Stomach (tissue), 19 donors: ENCODE measurements at places on chromosomes 3 and 15.

DNA sequence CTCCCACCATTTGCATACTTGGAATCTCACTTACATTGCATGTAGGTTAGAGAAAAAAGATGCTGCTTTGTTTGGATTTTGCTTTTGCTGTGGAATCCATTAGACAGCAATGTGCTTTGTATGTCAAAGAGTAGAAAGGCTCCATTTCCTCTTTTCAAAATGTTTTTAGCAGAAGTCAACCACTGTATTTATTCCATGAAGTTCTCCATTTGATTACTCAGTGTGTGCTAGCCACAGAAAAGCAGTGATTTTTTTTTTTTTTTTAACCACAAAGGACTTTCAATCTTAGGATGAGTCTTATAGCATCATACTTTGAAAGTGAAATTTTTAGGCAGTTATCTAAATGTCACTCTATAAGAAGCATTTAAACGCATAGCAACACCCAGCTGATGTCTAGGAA lies 285.0 kb upstream of the ADAMTS9 start:
- H3K4me3 ChIP-seq: no peak overlapping the region
- no peaks in the 10 kb centered on the region for H3K27me3 ChIP-seq
- no peak for DNase-seq
- no peaks in the 10 kb centered on the region for H3K4me1 ChIP-seq
- H3K36me3 ChIP-seq: no peaks in the 10 kb centered on the region

DNA sequence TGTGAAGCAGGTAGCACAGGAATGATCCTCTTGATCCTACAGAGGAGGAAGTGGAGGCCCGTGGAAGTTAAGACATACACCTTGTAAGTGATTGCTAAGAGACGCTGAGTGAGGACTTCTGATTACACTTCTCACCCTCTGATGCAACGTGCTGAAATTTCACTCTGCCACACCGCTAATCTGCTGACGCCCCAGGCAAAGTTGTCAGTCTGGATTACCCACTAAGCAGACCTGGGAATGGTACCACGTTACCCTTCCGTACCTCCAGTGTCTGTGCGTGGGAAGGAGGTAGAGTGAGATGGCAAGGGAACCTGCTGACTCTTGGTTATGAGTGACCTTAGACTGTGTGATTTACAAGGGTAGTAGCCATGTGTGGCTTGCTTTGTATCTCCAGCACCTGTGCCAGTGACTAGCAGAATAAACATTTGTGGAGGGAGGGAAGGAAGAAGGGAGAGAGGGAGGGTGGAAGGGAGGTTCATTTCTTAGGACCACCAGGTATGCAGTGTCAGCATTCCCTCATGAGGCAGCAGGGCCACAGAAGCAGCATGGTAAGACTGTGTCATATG lies 115.0 kb downstream of the ALDH1A2 start:
- H3K27ac ChIP-seq: no peak overlapping the region
- no peaks in the 10 kb centered on the region for H3K4me1 ChIP-seq
- no peak overlapping the region for H3K4me3 ChIP-seq
- DNase-seq: no peak
- H3K36me3 ChIP-seq: no peaks in the 10 kb centered on the region
- H3K27me3 ChIP-seq: no peaks in the 10 kb centered on the region

GRCh38 chr15:39443659-39444219 lies 137.1 kb upstream of the THBS1 start:
- no peak overlapping the region for H3K4me3 ChIP-seq
- H3K27me3 ChIP-seq: no peaks in the 10 kb centered on the region
- no peaks in the 10 kb centered on the region for H3K4me1 ChIP-seq

- H3K27me3 ChIP-seq: no peaks in the 10 kb centered on the region
- H3K36me3 ChIP-seq: no peaks in the 10 kb centered on the region
- no peak for DNase-seq
- no peak overlapping the region for H3K4me3 ChIP-seq
- no peak overlapping the region for H3K27ac ChIP-seq
Measured at GRCh38 chr15:32834156-32834555, 116.4 kb downstream of the GREM1 start.

DNA sequence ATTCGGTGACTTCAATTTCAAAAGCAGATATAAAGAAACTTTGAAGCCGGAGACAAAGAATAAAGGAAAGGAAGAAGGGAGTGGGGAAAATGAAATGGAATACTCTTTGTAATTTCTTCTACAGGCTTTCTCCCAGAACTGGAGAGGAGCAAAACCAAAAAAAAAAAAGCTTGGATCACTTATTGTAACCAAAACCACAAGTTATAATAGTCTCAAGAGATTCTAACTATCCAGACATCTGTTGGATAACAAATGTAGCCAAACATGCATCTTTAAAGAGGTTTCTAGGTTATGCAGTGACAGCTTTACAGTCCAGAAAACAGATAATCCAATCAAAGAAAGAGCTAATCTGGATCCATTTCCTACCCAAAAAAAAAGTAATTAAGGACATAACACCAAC lies 36.2 kb downstream of the VGLL3 start:
- no peak overlapping the region for H3K27ac ChIP-seq
- no peaks in the 10 kb centered on the region for H3K27me3 ChIP-seq
- H3K4me3 ChIP-seq: no peak overlapping the region

- H3K36me3 ChIP-seq: no peaks in the 10 kb centered on the region
- H3K4me1 ChIP-seq: no peaks in the 10 kb centered on the region
- no peak for DNase-seq
- H3K4me3 ChIP-seq: no peak overlapping the region
- H3K27me3 ChIP-seq: no peaks in the 10 kb centered on the region
- no peak overlapping the region for H3K27ac ChIP-seq
Measured at GRCh38 chr15:80554560-80554959, 140.6 kb upstream of the ABHD17C start.

DNA sequence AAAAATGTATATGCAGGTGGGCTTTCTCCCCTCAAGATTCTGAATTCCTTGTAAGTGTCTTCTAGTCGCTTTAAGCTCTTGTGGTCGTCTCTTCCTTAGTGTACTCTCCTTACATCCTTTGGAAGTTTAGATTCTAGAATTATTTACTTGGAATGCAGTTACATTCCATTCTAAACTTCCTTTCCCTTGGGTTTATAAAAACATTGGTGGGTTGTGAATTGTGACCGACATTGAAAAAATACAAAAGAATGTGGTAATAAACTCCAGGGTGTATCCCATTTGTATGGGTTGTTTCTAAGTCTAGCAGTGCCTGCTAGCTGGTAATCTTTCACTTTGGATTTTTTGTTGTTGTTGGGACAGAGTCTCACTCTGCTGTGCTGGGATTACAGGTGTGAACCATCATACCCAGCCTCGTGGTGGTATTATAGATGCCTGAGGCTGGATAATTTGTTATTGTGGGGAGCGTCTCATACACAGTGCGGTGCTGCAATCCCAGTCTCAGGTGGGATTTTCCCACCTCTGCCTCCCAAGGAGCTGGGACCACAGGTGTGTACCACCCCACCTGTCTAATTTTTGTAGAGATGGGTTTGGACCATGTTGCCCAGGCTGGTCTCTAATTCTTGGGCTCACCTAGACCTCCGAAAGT lies 9.1 kb downstream of the CHD2 start:
- H3K27me3 ChIP-seq: no peaks in the 10 kb centered on the region
- no peak for DNase-seq
- H3K4me3 ChIP-seq: no peak overlapping the region
- H3K36me3 ChIP-seq: no peaks in the 10 kb centered on the region
- peak overlapping the region; percentile 78 for H3K27ac ChIP-seq

GRCh38 chr15:94522125-94522524 lies 290.8 kb downstream of the MCTP2 start:
- no peak overlapping the region for H3K4me3 ChIP-seq
- no peaks in the 10 kb centered on the region for H3K4me1 ChIP-seq
- H3K36me3 ChIP-seq: no peaks in the 10 kb centered on the region
- H3K27ac ChIP-seq: no peak overlapping the region
- H3K27me3 ChIP-seq: no peaks in the 10 kb centered on the region
- no peak for DNase-seq

- peak overlapping the region; percentile 8 for H3K4me3 ChIP-seq
- H3K27me3 ChIP-seq: no peaks in the 10 kb centered on the region
- no peak overlapping the region for H3K27ac ChIP-seq
- peaks cover 65% of the 10 kb centered on the region for H3K36me3 ChIP-seq
Measured at GRCh38 chr15:39594446-39595337, 13.8 kb downstream of the THBS1 start.

GRCh38 chr3:30598668-30599545 lies 7.5 kb upstream of the TGFBR2 start:
- no peak overlapping the region for H3K27ac ChIP-seq
- H3K27me3 ChIP-seq: no peaks in the 10 kb centered on the region
- H3K4me1 ChIP-seq: peaks cover 9% of the 10 kb centered on the region
- H3K4me3 ChIP-seq: no peak overlapping the region

DNA sequence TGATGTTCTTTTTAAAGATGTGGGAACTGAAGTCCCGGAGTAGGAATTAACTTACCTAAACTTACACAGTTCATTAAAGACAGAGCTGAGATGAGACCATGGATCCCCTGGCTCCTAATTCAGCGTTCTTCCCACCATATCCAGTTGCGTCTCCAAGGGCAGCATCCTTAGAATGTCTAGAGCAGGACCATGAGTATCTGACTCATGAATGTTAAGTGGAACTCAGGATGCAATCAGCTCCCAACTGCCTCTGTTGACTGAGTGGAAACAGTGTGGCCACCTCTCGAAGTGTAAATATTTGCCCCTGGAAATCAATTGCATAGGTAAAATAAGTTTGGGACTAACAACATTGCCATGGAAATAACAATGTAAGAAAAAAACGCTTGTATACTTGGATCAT lies 2.5 kb downstream of the SNTN start:
- H3K27ac ChIP-seq: no peak overlapping the region
- H3K4me3 ChIP-seq: no peak overlapping the region
- H3K27me3 ChIP-seq: no peaks in the 10 kb centered on the region
- no peaks in the 10 kb centered on the region for H3K36me3 ChIP-seq

DNA sequence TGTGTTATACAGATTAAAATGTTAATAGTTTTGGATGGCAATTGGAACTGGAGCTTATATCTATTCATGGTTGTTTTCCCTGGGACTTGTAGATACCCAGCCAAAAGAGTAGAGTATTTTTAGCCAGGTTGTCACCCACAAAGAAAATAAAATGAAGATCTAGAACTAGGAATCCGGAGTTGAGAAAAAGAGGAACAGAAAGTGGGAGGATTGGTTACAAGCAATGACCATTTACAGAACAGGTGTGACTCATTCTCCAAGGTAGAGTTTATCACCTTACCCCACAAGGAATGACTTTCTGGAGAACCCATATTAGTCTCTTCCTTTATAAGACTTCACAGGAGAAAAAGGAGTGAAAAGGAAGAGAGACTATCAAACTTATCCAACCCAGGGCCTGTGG lies 99.8 kb downstream of the TMEM108 start:
- H3K4me1 ChIP-seq: no peaks in the 10 kb centered on the region
- H3K4me3 ChIP-seq: no peak overlapping the region
- no peak for DNase-seq
- H3K27me3 ChIP-seq: no peaks in the 10 kb centered on the region
- no peaks in the 10 kb centered on the region for H3K36me3 ChIP-seq
- no peak overlapping the region for H3K27ac ChIP-seq

- H3K4me1 ChIP-seq: peaks cover 5% of the 10 kb centered on the region
- no peak for DNase-seq
- no peak overlapping the region for H3K27ac ChIP-seq
- no peak overlapping the region for H3K4me3 ChIP-seq
Measured at GRCh38 chr3:23439080-23439479, 236.0 kb downstream of the UBE2E2 start.

GRCh38 chr3:116166121-116166520 lies 279.2 kb downstream of the LSAMP start:
- H3K27me3 ChIP-seq: no peaks in the 10 kb centered on the region
- DNase-seq: no peak
- no peaks in the 10 kb centered on the region for H3K4me1 ChIP-seq
- no peak overlapping the region for H3K4me3 ChIP-seq
- no peaks in the 10 kb centered on the region for H3K36me3 ChIP-seq

DNA sequence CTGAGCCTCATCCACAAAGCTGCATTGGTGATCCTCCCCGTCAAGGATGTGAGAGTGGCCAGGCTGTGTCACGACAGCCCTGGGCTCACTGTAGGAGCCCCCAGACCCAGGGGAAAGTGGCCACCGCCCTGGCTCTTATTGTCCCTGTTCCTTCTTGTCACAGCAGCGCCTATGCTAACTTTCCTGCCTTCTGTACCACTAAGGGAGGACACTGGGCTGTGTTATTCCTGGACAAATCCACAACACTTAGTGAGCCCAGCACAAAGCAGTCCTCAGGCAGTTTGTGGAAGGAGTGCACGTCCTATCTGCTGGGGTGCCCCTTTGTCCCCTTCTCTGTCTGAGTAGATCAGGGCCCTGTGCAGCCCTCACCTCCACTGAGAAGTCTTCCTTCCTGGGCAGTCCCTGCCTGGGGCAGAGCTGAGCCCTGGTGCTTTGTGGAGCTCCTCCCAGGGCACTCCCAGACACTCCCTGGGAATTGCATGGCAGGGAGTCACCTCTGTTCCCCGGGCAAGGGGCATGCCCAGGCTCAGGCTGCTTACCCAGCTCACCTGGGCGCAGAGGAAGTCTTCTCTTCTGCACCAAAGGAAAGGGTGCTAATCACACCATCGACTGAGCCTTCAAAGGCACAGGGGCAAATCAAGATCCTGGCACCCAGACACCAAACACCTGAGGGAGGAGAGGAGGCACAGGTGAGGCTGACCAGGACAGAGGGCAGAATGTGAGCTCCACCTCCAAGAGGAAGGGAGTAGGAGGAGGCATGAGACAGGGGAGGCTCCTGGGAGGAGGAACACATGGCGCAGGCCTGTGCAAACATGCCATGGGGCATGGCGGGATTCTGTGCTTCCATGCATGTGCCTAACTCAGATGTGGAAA lies 138.7 kb downstream of the KLF13 start:
- no peaks in the 10 kb centered on the region for H3K4me1 ChIP-seq
- no peak overlapping the region for H3K4me3 ChIP-seq
- H3K27me3 ChIP-seq: peaks cover 18% of the 10 kb centered on the region
- H3K36me3 ChIP-seq: no peaks in the 10 kb centered on the region

GRCh38 chr3:12590096-12590495 lies 33.2 kb downstream of the MKRN2 start:
- no peaks in the 10 kb centered on the region for H3K27me3 ChIP-seq
- no peak overlapping the region for H3K4me3 ChIP-seq
- DNase-seq: no peak
- H3K4me1 ChIP-seq: no peaks in the 10 kb centered on the region
- H3K36me3 ChIP-seq: peaks cover 100% of the 10 kb centered on the region

DNA sequence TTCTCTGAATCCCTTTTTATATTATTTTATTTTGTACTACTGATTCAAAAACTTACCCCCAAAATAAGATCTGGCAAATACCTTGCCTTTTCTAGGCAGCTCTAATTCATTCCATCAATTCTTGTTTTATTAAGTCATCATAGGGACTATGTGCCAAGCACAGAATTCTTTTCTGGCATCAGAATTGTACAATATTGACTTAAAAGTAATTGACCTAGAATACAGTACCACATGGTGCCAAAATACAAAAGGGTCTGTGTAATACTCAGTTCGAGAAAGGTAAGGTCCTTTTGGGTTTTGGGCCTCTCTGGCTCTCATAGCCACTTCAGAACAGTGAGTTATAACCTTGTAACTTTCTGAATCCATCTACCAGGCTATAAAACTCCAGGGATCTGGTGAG lies 46.2 kb downstream of the KBTBD8 start:
- H3K4me3 ChIP-seq: no peak overlapping the region
- no peaks in the 10 kb centered on the region for H3K4me1 ChIP-seq
- H3K36me3 ChIP-seq: no peaks in the 10 kb centered on the region
- H3K27ac ChIP-seq: no peak overlapping the region
